ENCODE measurements at places on chromosomes 3 and 15.

DNA sequence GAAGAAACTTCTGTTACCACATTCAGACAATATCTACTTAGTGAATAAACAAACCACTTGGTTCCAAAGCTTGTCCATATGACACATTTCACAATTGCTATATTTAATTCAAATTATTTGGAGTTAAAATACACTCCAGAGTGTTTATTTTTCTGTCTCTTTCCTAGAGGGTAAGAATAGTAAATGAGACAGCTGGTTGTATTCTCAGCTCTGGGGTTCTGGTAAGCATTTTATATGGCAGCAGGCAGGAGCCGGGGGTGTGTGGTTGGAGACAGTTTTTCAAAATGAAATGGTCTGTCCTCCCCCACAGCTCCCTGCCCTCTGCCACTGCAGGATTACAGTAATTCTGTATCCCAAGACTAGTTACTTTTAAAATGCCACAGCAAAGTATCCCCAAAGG, 10.9 kb upstream of the SEC61A1 start:
- DNase-seq: no peak

GRCh38 chr3:101144105-101144504, 150.9 kb upstream of the ABI3BP start:
- DNase-seq: no peak

DNA sequence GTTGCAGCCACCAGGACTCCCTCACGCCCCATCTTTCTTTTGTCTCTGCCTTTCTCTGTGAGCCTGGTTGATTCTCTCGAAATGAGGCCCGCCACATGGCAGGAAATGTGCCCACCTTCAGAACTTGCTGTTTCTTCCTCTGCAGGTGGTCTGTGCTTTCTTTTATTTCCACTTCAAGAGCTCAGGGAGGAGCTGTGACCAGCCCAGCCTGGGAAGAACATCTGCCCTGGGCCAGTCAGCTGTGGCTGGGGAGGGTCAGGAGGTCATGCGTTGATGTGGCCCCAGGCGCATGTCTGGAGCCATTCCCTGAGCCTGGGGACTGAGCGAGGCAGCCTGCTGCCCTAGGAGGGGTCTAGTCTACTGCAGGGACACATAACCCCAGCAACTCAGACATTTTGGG, 8.0 kb downstream of the FBLN2 start:
- DNase-seq: no peak

- peak; percentile 30 for DNase-seq
These were observed 95.4 kb downstream of the HCN4 start for GRCh38 chr15:73273181-73274002.

GRCh38 chr3:133965013-133965570, 64.6 kb downstream of the SLCO2A1 start:
- no peak for DNase-seq

DNA sequence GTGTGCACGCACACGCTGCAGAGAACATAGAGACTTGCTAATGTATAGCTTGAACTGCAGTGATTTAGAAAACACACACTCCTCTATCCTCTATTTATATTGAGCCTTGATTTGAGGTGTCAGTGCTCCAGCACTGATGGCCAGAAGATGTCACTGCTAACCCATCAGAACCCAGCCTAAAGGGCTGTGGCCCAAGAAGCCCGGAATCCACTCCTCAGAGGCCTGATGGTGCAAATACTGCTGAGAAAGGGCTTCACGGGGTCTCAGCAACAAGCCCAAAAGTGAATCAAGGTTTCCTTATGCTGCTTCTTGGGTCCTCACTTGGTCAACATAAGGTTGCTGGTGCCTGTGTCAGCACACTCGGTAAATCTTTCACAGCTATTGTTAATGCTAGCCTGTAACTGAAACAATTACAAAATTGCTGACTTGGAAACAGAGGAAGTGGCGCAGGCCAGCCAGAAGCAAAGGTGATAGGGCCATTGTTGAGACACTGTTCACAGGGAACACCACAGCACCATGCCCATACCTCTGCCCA, 60.3 kb downstream of the HEG1 start:
- DNase-seq: no peak

DNA sequence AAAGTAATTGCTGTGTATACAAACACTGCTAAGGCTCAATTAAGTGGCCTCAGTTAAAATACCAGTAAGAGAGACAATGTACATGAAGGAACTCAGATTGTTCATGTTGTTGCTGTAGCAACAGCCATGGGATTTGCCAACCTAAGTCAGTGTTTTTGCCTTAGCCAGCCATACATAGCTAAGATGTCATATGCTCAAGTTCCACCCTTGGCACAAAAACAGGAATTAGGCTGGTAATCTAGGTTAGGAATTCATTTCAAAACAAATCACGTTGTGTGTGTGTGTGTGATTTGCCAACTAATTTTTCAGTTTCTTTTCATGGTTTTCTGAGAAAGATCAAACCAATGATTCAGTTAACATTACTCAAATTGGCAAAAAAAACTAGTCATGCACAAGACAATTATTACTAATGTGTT, 143.7 kb upstream of the KCNMB2 start:
- no peak for DNase-seq

- DNase-seq: peak; percentile 52
These were observed 190.5 kb upstream of the NECTIN3 start for GRCh38 chr3:110881069-110881468.

GRCh38 chr3:111730143-111730542, 128.9 kb upstream of the PHLDB2 start:
- no peak for DNase-seq

GRCh38 chr3:105365391-105366325, 1.1 kb upstream of the ALCAM start:
- DNase-seq: no peak

DNA sequence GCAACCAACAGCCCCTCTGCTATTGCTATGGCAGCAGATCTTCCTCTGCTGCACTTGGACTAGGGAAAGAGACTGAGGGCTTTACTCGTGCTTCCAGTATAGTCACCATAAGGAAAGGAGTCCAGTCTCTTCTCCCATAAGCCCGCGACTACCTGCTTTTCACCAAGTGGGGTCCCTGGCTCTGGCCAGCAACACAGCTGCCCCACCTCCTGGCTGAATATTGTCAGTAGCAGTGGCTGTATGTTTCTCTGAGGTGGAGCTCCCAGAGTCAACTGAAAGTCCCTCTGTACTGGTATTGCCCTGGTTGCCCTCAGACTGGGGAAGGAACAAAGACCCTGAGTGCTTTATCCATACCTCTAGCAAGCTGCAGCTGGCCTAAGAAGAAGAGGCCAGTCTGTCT, 719.6 kb downstream of the SQOR start:
- no peak for DNase-seq

DNA sequence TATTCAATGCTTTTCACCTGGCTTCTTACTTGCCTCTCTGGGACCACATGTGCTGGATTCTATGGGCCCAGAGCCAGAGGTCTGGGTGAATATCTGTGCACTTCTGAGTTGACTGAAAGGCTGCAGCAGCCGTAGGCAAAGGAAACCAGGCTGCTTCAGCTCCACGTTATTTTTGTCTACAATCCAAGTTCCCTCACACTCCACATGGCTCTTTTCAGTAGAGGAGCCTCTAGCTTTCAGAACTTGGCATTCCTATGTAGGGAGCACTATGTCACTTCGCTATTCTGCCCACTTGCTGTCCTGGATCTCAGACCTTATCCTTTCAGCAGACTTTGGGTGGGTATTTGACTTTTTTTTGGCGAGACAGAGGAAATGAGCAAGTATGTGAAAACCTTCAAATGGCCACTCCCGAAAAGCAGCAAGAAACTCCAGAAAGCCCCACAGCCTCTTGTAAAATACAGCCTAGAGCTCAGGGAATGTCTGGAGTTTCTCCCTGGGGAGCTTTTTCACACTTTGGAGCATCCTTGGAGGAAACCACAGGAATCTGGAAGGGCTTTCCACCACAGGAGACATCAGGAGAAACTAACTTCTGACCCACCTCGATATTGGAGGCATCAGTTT, 80.9 kb downstream of the DUT start:
- no peak for DNase-seq

DNA sequence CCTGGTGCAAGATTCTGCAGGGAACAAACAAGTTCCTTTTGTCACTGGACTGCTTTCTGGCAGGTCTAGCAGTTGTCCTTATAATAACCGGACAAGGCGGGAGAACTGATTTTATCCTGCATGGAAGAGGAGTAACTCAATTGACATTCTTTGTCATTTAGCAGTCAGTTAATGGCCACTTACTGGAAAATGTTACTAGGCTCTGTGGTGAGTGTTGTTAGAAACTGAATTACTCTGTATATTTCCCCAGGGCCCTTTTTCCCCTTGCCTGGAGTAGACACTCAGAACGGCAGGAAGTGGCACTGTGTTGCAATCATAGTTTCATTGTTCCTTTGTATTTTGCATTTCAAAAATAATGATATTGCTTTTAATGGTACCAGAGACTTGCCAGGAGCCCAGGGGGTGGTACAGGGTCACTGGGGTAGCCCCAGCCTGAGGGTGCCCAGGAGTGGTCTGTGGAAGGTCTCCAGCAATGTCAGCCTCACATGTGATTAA, 318.6 kb upstream of the LRRFIP2 start:
- no peak for DNase-seq

- no peak for DNase-seq
These were observed 132.7 kb upstream of the RAP2B start for GRCh38 chr3:153029350-153029749.

DNA sequence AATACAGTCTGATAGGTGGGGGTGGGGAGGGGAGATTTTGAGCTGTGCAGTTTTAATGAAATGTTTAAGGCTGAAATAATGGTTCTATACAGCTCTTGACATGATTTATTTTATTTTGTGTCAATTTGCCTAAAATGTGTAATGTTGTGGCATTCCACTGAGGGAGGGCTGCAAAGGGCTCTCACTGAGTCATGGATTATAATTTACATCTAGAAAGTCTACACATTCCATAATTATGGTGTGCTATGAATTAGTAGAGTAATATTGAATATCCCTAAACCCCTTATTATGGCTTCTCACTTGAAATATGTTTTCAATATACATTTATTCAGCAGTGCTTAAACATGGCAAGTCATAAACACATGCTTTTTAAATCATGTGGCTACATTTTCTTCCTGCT, 103.9 kb downstream of the RARB start:
- no peak for DNase-seq

- DNase-seq: no peak
These were observed 615.2 kb upstream of the TGFBR2 start for GRCh38 chr3:29991198-29991597.

GRCh38 chr3:141625506-141625905, 112.6 kb upstream of the RNF7 start:
- DNase-seq: no peak

DNA sequence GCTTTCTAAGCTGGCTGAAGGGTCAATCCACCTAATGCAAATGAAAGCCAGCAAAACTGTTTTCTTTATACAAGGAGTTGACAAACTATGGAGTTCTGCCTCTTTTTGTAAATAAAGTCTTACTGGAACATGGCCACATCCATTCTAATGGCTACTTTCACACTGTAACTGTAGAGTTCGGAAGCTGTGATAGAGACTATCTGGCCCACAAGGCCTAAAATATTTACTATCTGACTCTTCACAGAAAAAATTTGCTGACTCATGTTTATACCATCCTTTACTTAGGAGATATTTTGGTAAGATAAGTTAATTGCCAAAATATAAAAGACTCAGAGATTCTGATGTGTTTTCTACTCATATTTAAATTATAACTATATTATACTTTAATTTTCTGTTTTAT, 93.7 kb upstream of the GK5 start:
- no peak for DNase-seq

GRCh38 chr3:126040386-126040785, 43.5 kb downstream of the SLC41A3 start:
- peak; percentile 40 for DNase-seq

DNA sequence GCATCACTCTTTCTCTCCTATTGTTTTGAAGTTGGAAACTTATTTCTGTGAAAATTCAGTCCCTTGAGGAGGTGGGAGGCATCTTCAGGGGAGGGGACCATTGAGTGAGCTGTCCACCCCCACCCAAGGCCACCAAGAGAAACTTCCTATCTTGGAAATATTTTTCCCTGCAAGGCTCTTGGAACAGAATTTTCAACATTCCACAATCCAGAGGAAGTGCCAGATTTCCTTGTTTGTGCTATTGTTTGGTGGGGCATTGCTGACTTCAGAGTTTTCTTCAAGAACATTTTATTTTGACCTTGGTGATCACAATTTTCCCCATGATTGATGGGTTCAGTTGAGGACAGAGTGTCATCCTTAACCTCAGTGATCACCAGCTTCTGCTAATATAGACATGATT, 12.0 kb downstream of the DNASE1L3 start:
- no peak for DNase-seq

DNA sequence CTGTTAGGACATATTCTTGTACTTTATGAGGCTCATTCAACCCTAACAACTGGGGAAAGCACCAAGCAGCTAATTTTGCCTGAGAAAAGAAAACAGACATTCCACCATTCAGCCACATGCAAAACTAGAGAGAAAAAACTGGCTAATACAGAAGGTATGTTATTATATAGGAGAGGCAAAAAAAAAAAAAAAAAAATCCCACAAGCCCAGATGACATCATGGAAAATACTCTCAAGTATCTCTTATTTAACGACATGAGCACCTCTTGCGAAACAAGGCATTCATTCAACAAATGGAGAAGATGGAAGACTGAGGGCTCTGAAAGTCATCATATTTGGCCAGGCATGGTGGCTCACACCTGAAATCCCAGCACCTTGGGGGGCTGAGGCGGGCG, 61.5 kb downstream of the PRICKLE2 start:
- no peak for DNase-seq

GRCh38 chr3:133376810-133377209, 23.0 kb upstream of the BFSP2 start:
- no peak for DNase-seq

- DNase-seq: no peak
These were observed 47.4 kb upstream of the MITF start for GRCh38 chr3:69691860-69692259.

DNA sequence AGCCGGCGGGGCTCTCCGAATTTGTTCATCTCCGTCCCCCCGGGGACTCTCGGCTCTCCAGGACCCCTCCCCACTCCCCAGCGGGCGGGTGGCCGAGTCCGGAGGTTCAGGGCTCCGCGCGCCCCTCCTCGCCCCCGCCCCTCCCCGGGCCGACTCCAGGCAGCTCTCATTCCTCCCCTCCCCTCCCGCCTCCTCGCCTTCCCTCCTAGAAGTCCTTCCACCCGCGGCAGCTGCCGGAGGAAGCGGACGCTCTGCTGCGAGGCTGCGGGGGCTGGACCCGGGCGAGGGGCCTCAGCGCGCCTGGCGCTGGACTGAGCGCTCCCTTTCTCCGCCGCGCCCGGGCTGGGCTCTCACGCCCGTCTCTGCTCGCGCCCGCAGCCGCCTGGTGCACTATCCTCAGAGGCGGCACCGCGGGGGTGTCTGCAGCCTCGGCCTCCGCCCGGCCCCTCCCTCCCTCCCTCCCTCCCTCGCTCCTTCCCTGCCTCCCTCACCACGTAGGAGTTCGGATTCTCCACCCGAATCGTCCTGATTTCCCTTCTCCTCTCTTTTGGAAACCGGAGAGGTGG, at the start of gene ROBO2:
ROBO2 (plus strand) TSS at position 494 of the 566 bp plus-strand sequence. CDS start 687 bp downstream, outside the sequence.
- peak; percentile 70 for DNase-seq

GRCh38 chr3:178382449-178383061, 153.7 kb upstream of the KCNMB2 start:
- no peak for DNase-seq

GRCh38 chr15:92122259-92122658, 268.8 kb downstream of the SLCO3A1 start:
- no peak for DNase-seq
